ENCODE measurements at places on chromosomes 16 and 17.

DNA sequence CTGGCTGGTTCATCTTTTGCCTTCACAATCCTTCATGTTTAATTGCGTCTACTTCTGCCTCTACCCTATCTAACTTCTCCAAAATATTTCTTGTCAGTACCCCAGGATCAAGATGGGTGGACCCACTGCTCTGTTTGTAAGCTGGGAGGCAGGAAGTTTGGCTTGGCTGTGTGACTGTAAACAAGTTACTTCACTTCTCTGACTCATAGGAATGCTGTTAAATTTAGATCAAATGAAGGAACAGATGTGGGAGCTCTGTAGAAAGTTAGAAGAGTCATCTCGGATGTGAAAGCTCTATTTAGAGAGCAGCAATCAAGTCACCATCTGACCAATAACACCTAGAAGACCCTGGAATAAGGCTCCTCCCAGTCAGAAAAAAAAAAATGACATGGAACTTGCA lies 55.2 kb upstream of the MRTFB start:
- peaks cover 15% of the 10 kb centered on the region for H3K27me3 ChIP-seq
- DNase-seq = no peak
- H3K4me3 ChIP-seq = no peak overlapping the region
- no peaks in the 10 kb centered on the region for H3K36me3 ChIP-seq

DNA sequence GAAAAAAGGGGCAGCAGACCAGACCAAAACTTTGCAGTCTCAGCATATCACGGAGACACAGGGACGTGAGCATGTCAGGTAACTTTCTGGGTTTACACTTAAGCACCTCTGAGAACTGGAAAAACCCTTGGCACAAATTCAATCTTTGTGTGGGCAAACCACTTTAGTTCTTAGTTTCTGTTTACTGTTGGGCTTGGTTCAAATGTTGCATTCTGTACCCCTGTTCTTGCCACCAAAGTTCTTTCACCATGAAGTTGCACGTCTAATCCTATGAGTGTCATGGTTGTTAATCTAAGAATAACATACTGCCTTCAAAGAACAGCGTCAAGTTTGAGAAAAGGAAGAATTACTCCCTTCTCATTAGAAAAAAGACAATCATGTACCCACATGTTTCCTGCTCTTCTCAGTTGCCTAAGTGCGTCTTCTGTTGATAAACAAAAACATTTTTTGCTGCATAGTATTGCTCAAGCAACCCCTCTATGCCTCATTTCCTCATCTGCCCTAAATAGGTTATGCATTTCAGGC lies 11.6 kb downstream of the KRT33A start:
- H3K36me3 ChIP-seq = peaks cover 4% of the 10 kb centered on the region
- H3K27me3 ChIP-seq = peaks cover 33% of the 10 kb centered on the region
- peaks cover 39% of the 10 kb centered on the region for H3K4me1 ChIP-seq

- H3K4me1 ChIP-seq = no peaks in the 10 kb centered on the region
- H3K36me3 ChIP-seq = no peaks in the 10 kb centered on the region
- no peaks in the 10 kb centered on the region for H3K27me3 ChIP-seq
- no peak overlapping the region for H3K27ac ChIP-seq
- H3K4me3 ChIP-seq = no peak overlapping the region
- no peak for DNase-seq
Observed at GRCh38 chr17:9900044-9900594, 5.0 kb downstream of the RCVRN start.

DNA sequence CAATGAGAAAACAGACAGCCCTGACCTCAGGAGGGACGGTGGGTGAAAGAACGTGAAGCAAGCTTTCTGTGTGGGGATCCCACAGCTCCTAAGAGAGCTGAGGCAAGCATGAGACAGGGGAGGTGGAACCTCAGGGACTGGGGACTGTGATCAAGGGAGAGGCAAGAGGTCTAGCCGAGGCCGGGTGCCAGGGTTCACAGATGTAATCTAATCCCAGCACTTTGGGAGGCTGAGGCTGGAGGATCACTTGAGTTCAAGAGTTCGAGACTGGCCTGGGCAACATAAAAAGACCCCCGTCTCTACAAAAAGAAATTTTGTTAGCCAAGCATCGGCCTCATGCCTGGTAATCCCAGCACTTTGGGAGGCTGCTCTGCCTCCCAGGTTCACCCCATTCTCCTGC lies 4.5 kb upstream of the ADAM11 start:
- H3K36me3 ChIP-seq = peaks cover 13% of the 10 kb centered on the region
- H3K27ac ChIP-seq = no peak overlapping the region
- H3K4me3 ChIP-seq = no peak overlapping the region
- peaks cover 15% of the 10 kb centered on the region for H3K27me3 ChIP-seq

GRCh38 chr17:39774047-39774446 lies 36.3 kb downstream of the GRB7 start:
- peak overlapping the region; percentile 66 for H3K4me3 ChIP-seq
- H3K27ac ChIP-seq = peak overlapping the region; percentile 73
- peaks cover 75% of the 10 kb centered on the region for H3K4me1 ChIP-seq
- no peak for DNase-seq

- H3K4me3 ChIP-seq = no peak overlapping the region
- no peak for DNase-seq
- no peaks in the 10 kb centered on the region for H3K4me1 ChIP-seq
- H3K36me3 ChIP-seq = peaks cover 19% of the 10 kb centered on the region
- no peaks in the 10 kb centered on the region for H3K27me3 ChIP-seq
Observed at GRCh38 chr17:44176257-44176656, 5.8 kb downstream of the ASB16 start.

GRCh38 chr16:17459903-17460521 lies 10.7 kb downstream of the XYLT1 start:
- peaks cover 40% of the 10 kb centered on the region for H3K36me3 ChIP-seq
- H3K4me1 ChIP-seq = peaks cover 37% of the 10 kb centered on the region
- DNase-seq = no peak
- no peak overlapping the region for H3K27ac ChIP-seq
- H3K4me3 ChIP-seq = no peak overlapping the region
- no peaks in the 10 kb centered on the region for H3K27me3 ChIP-seq

GRCh38 chr17:62595484-62595883 lies 32.0 kb upstream of the MRC2 start:
- H3K4me1 ChIP-seq = no peaks in the 10 kb centered on the region
- H3K4me3 ChIP-seq = no peak overlapping the region
- no peak for DNase-seq
- H3K27me3 ChIP-seq = no peaks in the 10 kb centered on the region

DNA sequence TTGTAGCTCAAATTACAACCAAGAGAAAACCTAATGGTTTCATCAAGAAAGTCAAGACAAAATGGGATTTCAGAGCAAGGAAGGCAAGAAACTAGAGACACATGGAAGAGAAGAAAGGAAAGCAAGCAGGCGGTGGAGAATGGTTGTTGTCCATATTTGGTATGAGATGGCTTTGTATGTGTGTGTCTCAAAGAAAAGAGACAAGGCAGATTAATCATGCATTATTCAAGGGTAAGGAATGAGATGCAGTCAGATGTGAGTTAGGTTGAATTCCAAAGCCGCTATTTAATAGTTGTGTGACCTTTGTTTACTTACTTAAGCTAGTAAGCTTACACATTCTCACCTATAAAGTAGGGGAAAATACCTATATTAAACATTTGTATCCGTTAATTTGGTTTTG lies 1029.6 kb downstream of the CDH11 start:
- no peak overlapping the region for H3K27ac ChIP-seq
- no peaks in the 10 kb centered on the region for H3K36me3 ChIP-seq
- no peak for DNase-seq
- H3K4me1 ChIP-seq = no peaks in the 10 kb centered on the region

DNA sequence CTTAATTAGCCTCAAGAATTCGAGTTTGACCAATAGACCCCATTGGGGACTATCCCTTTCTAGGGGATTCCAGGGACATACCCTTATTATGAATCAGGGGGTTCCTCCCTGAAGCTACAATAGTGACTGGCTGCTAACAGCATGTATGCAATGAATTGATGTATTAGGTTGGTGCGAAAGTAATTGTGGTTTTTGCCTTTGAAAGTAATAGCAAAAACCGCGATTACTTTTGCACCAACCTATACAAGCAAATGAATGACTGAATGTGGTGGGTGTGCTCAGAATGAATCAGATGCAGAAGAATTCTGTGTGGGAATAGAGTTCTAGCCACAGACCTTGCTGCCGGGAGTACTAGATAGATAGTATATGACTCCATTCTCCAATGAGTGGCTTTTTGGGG lies 76.7 kb downstream of the HLF start:
- H3K27me3 ChIP-seq = peaks cover 19% of the 10 kb centered on the region
- peaks cover 50% of the 10 kb centered on the region for H3K4me1 ChIP-seq
- peaks cover 18% of the 10 kb centered on the region for H3K36me3 ChIP-seq
- peak overlapping the region; percentile 6 for H3K4me3 ChIP-seq
- H3K27ac ChIP-seq = no peak overlapping the region

DNA sequence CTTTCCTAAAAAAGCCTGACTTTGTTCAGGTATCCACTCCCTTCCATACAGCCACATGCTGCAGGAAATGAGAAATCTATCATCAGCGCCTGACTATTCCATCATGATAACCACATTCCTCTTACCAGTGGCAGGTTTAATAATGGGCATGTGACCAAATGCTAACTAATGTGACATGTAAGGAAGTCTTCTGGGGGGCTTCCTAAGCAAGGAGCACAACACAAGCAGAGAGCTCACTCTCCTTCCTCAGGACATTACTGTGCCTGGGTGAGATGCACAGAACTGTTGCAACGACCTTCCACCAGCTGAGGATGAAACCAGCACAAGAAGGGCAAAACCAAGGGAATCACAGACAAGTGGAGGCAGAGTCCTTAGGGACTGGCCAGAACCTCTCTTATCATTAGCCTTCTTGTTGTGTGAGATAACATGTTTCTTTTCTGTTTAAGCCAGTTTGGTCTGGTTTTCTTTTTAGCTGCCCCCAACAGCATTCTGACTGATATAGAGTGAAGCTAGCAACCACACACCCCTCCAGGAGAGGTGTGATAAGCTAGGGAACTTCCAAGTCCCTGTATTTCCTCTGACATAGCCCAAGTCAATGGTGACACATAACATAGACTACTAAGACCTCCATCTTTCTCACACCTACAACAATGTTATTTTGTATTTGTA lies 16.9 kb downstream of the MYO1D start:
- H3K27ac ChIP-seq = no peak overlapping the region
- H3K27me3 ChIP-seq = peaks cover 3% of the 10 kb centered on the region
- no peak overlapping the region for H3K4me3 ChIP-seq
- DNase-seq = no peak
- no peaks in the 10 kb centered on the region for H3K4me1 ChIP-seq

DNA sequence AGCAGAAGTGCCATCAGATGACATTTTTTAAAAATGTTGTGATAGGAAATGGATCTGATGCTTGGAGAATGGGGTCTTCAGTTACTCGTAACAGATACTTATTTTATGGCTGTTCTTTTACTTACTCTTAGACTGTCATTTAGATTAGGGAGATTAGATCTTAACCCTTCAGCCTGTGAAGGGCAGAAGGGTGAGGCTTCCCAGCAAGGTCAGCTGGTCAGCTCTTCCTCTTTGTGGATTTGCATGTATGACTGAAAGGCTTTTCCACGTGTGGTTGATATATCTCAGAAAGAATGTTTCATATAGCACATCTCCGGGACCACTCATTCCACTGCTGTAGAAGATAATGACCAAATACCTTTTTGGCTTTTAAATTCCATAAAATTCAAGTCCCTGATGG lies 27.4 kb downstream of the GRB7 start:
- DNase-seq = no peak
- no peak overlapping the region for H3K27ac ChIP-seq
- peaks cover 59% of the 10 kb centered on the region for H3K36me3 ChIP-seq
- no peak overlapping the region for H3K4me3 ChIP-seq

DNA sequence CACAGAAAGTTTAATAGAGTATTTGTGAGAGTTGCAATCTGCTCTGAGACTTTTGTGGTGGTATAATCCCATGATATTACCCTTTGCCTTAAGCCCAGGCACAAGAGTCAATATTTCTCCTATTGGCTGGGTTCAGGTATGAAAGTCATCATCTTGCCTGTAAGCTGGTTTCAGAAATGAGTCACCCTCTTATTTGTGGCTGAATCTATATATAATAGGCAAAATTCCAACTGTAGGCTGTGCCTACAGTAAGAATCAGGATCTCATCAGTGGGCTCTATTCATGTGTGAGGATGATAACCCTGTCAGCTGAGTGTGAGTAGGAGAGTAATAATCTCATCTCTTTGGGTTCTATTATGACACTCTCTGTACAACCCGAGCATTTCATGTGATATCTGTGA lies 2103.1 kb downstream of the TP53TG3F start:
- no peak overlapping the region for H3K27ac ChIP-seq
- H3K36me3 ChIP-seq = no peaks in the 10 kb centered on the region
- no peak for DNase-seq
- no peaks in the 10 kb centered on the region for H3K27me3 ChIP-seq
- H3K4me1 ChIP-seq = no peaks in the 10 kb centered on the region

DNA sequence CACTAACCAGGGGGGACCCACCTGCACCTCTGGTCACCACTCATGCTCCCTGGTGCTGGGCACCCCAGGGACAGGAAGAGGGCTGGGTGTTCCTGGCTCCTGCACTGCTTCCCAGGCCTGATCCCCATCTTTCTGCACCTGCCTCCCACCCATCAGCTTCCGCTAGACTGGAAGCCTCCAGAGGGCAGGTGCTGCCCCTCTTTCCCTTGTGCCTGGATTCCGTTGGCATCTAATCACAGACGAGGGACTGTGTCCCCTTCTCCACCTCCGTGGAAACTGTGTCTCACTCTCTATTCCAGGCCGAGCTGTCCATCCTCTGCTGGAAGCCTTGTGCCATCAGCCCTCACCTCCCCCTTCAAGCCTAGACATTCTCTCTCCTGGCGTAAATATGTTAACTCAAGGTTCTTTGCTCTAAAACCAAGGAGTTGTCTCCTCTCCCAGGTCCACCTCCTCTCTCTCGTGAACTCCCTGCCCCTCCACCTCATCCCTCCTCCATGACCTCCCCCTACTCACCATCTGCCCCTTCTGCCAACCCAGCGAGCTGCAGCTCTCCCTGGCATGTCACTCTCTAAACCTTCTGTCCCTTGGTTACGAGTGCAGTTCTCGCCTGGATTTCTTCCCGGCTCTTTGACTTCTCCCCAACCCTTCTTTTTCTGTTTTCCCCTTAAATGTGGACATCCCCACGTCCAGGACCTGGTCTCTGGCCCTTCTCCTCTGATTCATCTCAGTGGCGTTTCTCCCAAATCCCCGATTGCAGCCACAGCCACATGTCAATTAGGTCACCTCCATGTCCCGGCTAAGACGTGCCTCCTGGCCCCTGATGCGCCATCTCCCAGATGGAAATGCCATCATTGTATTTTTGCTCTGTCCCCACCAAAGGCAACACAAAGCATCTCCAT lies 107.7 kb downstream of the SEC14L1 start:
- peak overlapping the region; percentile 37 for H3K4me3 ChIP-seq
- no peaks in the 10 kb centered on the region for H3K36me3 ChIP-seq
- H3K4me1 ChIP-seq = peaks cover 17% of the 10 kb centered on the region
- H3K27ac ChIP-seq = no peak overlapping the region

- DNase-seq = no peak
- H3K4me3 ChIP-seq = no peak overlapping the region
- peaks cover 32% of the 10 kb centered on the region for H3K4me1 ChIP-seq
- no peaks in the 10 kb centered on the region for H3K27me3 ChIP-seq
Observed at GRCh38 chr16:72878301-72879269, 169.3 kb downstream of the ZFHX3 start.

- no peak overlapping the region for H3K4me3 ChIP-seq
- no peak for DNase-seq
- H3K4me1 ChIP-seq = no peaks in the 10 kb centered on the region
Observed at GRCh38 chr16:52572656-52573055, 25.7 kb upstream of the TOX3 start.

Data from T-helper 2 cell treated with Interferon-gamma antibody and Interleukin-4, amounts not matched to agents 5 μg/mL and 100 μg/mL, for 36 hours (primary cell).